ENCODE measurements at places on chromosomes 1 and 21. TPM values are rescaled to one million over a fixed set of nuclear protein-coding genes. Genes with fewer than 3 reads are reported as not detected.

Gene SHISAL2A
- polyA plus RNA-seq: 1.6 TPM

Gene CHIT1
- 0.11 TPM for polyA plus RNA-seq

Gene ADAR
- polyA plus RNA-seq: 143 TPM

Gene TDRD5
- polyA plus RNA-seq: 5.4 TPM

Gene BRINP2
- polyA plus RNA-seq: 0.08 TPM

Gene SH2D1B
- 0.17 TPM for polyA plus RNA-seq

Gene PODN
- 1.4 TPM for polyA plus RNA-seq

Gene BATF3
- 1.1 TPM for polyA plus RNA-seq

Gene SLAMF9
- not detected for polyA plus RNA-seq

Gene SH3BGR
- polyA plus RNA-seq: 6.8 TPM

Gene S100A7A
- polyA plus RNA-seq: not detected

Gene HSD3B2
- 1.2 TPM for polyA plus RNA-seq

Data from right renal cortex interstitium (tissue), 3 donors.